ENCODE measurements at places on chromosomes 2 and 18.

DNA sequence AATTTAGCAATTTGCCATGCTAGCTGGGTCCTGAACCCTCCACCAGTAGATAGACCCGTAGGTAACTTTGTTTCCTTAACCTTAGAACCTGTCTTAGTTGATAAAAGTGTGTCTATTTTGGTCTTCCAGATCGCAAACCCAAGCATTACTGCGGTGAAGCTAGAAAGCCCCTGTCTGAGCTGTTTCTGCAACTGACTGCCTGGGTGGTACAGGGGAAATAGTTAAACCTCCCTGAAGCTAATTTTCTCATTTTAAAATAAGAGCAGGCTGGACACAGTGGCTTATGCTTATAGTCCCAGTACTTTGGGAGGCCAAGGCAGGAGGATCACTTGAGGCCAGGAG lies 101.7 kb upstream of the MSH2 start:
- DNase-seq = no peak

- DNase-seq = no peak
Measured at GRCh38 chr2:138115666-138116065, 151.4 kb downstream of the HNMT start.

DNA sequence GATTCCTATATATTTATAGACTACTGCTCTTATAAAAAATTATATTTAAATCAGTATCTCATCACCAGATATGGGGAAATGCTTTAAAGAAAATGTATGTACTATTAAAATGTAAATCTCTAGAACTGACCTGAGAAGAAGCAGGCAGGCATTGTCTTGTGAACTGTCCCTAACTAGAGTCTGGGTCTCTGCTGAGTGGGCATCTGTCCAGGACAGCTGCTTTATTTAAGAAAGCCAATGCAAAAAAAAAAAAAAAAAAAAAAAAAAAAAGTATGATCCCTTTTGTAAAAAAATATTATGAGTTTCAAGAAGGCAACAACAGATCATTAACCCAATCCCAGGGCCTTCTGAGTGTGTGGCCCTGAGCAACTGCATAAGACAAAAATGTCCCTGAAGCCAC lies 66.0 kb downstream of the PAX3 start:
- DNase-seq = peak; percentile 50

DNA sequence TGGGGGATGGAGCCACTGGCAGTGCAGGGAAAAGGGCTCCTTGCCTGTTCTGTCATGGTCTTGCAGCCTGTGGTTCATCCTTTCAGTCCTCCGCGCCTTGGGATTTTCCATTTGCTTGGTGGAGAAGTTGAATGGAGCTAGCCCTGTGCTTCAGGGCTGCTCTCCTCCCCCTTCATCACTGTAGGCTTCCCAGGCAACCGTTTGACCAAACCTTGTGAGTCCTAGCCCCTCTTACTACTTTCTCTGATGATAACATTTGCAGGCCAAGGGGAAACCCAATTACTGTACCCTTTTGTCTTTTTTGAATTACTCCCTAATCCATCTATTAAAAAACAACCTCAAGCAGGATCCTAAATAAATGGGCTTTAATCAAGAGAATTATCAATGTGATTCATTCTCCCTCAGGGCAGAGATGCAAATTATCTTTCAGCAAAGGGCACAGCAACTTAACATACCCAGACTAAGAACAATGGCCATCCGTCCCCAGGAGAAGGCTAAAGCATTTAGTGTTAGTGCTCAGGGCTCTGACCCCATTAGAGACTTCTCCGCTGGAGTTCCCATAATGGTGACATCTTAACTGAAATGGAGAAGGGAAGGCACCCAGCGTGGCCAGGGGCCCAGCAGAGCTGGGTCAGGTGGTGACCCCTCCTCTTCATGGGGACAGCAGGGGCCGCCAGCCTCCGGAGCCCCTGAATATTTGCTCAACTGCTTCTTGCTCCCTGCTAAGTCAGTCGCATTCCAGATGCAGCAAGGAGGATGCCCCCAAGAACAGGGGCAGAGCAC lies 40.7 kb downstream of the RHOB start:
- DNase-seq = peak; percentile 69

GRCh38 chr2:47203995-47204394 lies 48.9 kb upstream of the STPG4 start:
- no peak for DNase-seq

GRCh38 chr2:22444281-22444680 lies 940.7 kb upstream of the KLHL29 start:
- no peak for DNase-seq

- peak; percentile 5 for DNase-seq
Measured at GRCh38 chr2:132975193-132976105, 305.4 kb upstream of the LYPD1 start.

GRCh38 chr18:39238981-39239660 lies 1673.5 kb upstream of the CELF4 start:
- no peak for DNase-seq

DNA sequence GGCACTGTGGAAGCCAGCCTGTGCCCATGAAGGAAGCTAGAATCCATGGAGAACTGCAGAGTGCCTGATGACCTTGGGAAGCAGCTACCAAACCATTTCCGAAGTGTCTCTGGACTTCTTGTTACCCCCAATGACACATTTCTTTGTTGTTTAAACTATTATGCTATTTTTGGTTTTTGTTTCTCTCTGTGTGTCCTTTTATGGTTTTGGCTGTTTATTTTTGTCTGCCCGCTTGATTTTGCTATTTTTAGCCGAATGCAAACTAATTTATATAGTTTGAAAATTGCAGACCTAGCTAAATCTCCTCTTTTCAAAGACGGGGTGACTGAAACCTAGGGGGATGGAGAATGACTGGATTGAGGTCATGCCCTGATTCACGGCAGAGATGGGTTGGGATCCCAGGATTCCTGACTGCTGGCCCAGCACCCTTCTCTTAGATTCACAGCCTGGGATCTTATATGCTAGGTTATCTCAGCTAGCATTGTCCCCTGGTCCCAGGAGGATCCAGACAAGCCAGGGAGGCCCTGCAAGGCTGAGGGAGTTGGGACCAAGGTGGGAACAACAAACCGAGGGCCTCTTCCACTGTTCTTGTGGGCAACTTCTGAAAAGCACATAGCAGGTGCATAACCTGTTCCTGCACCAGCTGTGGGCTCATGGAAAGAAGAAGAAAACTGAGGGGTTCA lies 116.3 kb upstream of the HAAO start:
- no peak for DNase-seq

GRCh38 chr2:168210895-168211570 lies 36.4 kb downstream of the STK39 start:
- no peak for DNase-seq

DNA sequence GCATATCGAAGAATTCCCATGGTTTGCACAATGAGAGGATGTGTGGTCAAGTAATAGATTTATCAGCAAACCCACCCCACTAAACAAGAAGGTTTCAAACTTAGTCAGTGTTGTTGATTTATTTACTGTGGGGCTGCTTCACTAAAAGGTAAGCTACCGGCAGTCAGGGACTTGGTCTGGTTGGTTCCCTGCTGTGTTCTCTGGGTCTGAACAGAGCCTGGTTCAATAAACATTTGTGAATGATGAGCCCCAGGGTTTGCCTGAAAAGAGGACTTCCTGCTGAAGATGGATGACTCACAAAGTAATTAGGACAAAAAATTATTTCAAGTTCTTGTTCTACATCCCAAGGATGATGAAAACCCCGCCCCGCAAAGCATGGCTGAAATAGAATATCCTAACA lies 108.3 kb downstream of the SPP2 start:
- no peak for DNase-seq

DNA sequence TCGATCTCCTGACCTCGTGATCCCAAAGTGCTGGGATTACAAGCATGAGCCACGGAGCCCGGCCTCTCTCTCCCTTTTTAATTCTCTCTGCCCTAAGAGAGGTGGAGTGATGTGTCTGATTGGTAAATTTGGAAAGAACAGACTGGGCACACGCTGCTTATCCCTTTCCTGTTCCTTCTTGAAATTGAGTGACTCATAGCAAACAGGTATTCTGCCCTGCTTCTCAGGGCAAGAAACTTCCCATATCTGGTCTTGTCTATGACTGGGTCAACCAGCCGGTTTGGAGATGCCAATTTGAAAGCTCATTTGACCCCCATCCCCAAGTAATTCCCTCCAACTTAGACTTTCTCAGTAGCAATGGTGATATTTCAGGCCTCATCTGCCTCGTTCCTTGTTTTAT lies 15.0 kb downstream of the LYPD1 start:
- DNase-seq = no peak

DNA sequence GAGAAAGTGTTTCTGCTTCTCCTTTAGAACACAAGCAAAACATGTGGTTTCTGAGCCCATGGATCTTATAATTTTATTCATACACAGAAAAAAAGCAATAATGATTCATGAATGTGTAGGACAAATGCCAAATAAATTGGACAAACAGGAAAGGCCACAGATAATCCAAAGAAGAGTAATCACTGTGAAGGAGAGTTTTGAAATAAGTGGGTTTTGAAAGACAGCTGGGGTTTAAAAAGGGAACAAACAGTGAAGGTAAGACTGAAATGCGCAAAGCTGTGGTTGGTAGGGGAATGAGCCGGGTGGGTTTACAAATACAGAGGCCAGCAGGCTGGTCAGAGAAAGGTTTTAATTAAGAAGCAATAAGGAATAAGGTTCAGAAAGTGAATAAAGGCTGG lies 50.0 kb upstream of the MBOAT2 start:
- no peak for DNase-seq
